Motor neuron (in vitro differentiated cells): ENCODE measurements at places on chromosomes 7 and 10.

DNA sequence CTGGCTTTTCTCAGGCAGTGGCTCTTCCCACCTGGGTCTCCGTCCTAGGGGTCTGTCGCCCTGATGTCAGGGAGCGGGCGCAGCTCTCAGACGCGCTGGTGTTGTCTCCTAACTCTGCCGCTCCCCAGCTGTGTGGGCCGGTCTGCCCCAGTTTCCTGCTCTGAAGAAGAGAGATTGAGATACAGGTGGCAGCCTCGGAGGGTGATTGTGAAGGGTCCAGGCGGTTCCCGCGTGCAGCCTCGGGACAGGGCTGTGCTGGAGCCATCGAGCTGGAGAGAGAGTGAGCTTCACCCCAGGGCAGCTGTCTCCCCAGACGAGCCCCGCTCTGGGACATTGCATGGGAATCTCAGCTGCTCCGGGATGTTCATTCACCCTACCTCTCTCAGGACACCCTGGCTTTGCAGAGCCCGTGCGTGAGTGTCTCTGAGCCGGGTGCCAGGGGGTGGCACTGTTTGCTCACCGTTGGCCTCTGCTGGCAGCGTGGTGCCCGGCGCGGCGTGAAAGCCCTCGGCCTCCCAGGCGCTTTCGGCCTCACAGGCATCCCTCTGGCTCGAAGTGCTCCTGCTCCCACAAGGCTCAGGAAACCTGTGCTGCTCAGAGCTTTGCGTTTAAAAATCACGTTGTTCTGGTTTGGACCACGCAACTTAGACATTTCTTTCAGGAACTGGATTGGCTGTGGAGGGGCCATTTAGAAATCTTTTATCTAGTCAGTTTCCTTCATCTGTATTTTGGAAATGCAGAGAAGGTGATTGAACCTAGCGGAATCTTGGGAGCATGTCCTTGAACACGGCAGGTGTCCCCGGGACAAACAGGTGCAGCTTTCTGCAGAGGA lies 33.8 kb upstream of the ZFAND2A start:
- peak; percentile 96 for ATAC-seq

- ATAC-seq = no peak
These were observed 44.4 kb downstream of the PFKFB3 start for GRCh38 chr10:6247041-6247712.

DNA sequence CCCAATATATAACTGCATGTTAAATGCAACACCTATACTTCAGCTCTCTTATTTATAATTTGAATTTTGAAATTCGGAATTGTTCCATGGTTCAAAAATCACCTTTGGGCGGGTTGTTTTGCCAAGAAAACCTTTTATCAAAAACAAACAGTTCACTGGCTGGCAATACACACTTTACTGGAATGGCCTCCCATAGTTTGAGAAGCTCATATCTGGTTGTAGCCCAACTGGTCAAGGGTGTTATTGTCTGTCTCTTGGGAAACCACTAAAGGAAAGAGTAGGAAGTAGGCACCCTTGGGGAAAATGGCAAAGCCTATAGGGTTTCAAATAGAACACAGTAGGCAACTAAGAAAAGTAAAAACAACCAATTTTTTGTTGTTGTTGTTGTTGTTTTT lies 117.9 kb downstream of the HIPK2 start:
- ATAC-seq = no peak

DNA sequence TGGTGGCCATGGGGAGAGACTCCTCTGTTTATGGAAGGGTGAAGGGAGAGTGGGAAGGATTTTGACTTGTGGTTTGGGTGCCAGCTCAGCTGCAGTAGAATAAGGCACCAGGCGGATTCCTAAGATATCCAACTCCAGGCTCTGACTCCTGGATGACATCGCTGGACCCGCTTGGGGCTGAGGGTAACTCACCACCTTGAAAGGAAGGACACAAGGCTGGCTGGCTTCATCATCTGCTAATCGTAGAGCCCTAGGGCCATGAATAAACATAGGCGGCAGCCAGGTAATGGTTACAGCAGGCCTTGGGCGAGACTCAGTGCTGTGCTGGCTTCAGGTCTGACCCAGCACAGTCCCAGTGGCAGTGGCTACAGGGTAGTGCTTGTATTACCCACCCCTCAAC lies 16.7 kb upstream of the LIPK start:
- ATAC-seq = no peak

DNA sequence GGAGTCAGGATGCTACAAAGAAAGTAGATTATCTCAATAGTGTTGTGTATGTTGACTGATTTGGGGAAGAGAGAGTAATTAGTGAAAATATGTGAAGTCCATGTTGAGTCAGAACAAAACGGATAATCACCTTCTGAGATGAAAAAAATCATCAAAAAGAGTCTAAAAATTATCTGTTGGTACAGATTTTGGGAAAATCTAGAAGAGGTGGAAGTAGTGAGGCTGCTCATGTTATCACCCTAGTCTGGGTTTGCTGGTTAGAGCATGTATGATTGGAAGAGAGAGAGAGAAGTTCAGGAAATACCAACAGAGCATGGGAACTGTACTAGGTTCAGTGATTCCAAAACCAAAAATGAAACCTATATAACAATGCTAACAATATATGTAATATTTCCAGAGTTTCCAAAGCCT lies 12.3 kb downstream of the RPA3 start:
- ATAC-seq = no peak

GRCh38 chr10:110008518-110009339 lies 945 bp downstream of the ADD3 start:
- no peak for ATAC-seq

GRCh38 chr7:129530795-129531391 lies 28.6 kb downstream of the SMKR1 start:
- ATAC-seq = peak; percentile 55

- peak; percentile 69 for ATAC-seq
These were observed 157.3 kb downstream of the TMEM178B start for GRCh38 chr7:141231018-141231792.

GRCh38 chr10:29728541-29729049 lies 93.8 kb upstream of the SVIL start:
- ATAC-seq = no peak

GRCh38 chr7:129903935-129904334 lies 48.8 kb downstream of the UBE2H start:
- no peak for ATAC-seq

GRCh38 chr7:92461027-92462003 lies 14.0 kb downstream of the GATAD1 start:
- ATAC-seq = no peak

GRCh38 chr7:22364900-22365299 lies 7.9 kb upstream of the RAPGEF5 start:
- ATAC-seq = no peak

- no peak for ATAC-seq
These were observed 30.8 kb downstream of the CASD1 start for GRCh38 chr7:94540428-94540827.

- ATAC-seq = peak; percentile 33
These were observed 107.1 kb downstream of the RAB18 start for GRCh38 chr10:27611236-27611635.

DNA sequence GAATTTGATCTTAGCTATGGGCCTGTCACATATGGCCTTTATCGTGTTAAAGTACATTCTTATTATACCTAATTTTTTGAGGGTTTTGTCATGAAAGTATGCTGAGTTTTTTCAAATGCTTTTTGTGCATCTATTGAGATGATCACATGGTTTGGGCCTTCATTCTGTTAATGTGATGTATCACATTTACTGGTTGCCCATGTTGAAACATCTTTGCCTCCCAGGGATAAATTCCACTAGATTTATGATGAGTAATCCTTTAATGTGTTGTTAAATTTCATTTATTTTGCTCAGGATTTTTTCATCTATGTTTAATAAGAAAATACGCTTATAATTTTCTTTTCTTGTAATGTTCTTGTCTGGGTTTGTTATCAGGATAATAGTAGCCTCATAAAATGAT lies 442.0 kb downstream of the MDFIC start:
- no peak for ATAC-seq

GRCh38 chr10:62583876-62584615 lies 209.9 kb downstream of the ZNF365 start:
- no peak for ATAC-seq

GRCh38 chr7:45447296-45447695 lies 126.9 kb upstream of the ADCY1 start:
- ATAC-seq = no peak

GRCh38 chr7:41921453-41921981 lies 218.6 kb upstream of the INHBA start:
- no peak for ATAC-seq

DNA sequence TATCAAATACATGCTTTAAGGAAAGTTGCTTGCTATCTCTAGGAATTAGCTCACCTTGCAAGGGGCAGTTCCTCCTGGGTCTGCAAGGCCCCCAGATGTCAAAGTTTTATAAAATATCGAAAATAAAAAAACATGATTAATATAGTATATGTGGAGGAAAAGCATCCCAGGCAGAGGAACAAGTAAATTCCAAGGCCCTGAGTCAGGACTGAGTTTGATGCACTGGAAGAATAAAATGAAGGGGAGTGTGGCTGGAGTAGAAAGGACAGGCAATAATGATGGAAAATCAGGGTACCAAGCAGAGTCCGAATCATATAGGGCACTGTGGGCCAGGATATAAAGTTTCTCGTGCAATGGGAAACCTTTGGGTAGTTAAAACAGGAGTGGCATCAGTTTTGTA lies 112.4 kb upstream of the EEPD1 start:
- ATAC-seq = no peak

GRCh38 chr7:37930226-37930948 lies 9.9 kb downstream of the EPDR1 start:
- no peak for ATAC-seq

GRCh38 chr10:94005050-94005449 lies 11.3 kb downstream of the PLCE1 start:
- ATAC-seq = no peak

- peak; percentile 66 for ATAC-seq
These were observed 126.8 kb upstream of the PCLO start for GRCh38 chr7:83289419-83289993.

GRCh38 chr10:28930514-28931495 lies 253.5 kb downstream of the BAMBI start:
- ATAC-seq = peak; percentile 79

DNA sequence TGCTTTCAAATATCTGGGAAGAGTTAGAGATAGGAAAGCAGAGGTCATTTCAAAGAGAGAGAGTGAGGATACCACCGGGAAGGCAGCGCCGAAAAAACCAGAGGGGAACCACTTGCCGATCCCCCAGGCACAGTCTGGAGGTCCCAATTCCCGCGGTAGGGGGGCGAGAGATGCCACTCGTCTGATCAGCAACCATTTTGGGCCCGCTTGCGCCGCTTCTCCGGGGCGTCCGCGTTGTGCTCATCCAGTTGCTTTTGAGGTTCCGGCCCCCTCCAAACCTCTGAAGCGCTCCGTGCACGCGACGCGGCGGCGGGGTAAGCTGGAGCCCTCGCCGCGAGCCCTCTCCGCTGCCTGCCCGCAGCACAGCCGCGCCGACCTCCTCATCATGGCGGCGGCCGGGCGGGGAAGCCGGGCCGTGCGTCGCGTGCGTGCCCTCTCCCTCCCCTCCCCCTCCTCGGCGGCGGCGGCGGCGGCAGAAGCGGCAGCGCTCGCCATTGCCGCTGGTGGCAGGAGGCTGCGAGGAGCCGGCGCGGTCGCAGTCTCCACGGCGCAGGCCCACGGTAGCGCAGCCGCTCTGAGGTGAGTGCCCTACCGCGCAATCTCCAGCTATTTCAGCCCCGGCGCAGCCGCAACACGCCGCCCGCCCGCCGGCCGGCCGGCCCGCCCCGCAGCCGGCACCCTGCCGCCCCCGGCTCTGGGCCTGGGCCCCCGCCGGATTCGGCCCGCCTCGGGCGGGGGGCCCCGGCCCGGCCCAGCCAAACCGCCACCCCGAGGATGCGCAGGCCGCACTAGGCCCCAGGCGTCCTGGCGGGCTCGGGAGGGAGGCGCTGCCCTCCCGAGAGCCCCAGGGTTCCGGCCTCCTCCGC lies at the start of gene NRF1:
Gene NRF1, plus strand, starts transcription at position 475 of the 866 bp plus-strand sequence. CDS start 45,632 bp downstream, outside the sequence.
- ATAC-seq = peak; percentile 92
